ENCODE measurements at places on chromosomes 3 and 15.

- no peak for DNase-seq
Observed at GRCh38 chr3:56914646-56915045, 112.9 kb upstream of the ARHGEF3 start.

DNA sequence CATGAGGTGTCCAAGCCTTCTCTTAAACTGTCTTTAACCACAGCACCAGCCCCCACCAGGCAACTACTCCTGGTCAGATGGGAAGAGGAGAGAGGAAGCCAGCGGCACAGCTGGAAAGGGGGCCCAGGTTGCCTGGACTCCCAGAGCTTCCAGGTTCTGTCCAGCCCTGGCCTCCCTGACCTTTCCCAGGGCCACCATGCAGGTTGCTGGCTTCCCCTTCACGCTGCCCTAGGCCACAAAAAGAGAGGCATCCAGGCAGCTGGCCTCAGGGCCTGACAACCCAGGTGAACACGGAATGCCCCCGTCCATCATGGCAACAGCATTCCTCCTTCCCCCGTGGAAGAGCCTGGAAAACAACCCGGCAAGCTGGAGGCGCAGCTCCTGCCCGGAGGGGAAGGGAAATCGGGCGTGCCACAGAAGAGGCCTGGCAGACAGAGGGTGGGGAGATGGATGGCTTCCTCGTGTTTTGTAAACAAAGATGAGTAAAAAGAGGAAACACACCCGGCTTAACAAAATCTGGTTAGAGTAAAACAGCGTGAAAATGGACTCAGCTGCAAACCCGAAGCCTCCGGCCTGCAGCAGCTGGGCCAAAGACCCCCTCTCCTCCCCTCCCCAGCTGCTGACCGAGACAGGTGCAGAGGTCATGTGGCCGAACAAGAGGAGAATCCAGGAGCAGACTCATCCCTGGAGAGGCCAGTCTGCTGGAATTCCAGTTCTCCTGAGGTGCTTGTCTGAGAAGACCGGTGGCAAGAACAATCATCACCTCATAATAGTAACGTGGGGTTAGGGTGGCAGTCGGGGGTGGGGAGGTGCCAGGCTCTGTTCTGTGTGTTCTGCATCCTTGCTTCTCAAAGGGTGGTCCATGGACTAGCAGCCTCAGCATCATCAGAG lies 15.5 kb downstream of the BMF start:
- DNase-seq: no peak

GRCh38 chr3:30696896-30697295 lies 90.5 kb downstream of the TGFBR2 start:
- peak; percentile 61 for DNase-seq

- DNase-seq: no peak
Observed at GRCh38 chr3:179797192-179797591, 144.4 kb downstream of the USP13 start.

DNA sequence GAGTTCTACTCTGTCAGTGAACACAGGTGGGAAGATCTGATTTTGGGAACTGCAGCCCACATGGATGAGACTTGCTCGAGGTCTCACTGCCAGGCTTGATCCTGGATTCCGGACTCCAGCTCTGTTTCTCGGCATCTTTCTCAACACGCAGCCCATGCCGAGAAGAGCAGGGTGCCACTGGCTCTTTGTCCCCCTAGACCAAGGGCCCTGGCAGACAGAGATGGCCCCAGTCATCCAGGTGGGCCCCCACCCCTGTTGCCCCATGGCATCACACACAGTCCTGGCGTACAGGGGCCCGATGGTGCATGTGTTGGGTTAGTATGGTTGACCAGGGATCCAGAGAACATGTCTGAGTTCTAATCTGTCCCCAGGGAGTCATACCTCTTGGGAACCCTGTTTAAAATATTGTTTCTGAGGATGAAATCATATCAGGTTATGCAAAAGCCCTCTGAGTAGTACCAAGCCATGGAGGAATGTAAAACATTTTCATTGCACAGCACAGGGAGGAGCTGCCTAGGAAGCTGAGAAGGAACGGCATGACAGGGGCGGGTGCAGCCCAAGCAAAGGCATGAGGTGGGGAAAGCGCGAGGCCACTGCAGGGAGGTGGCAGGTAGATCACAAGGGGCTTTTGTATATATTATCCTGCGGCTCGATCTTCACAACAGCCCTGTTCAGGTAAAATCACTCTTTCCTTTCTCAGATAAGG lies 320.6 kb downstream of the UACA start:
- no peak for DNase-seq

DNA sequence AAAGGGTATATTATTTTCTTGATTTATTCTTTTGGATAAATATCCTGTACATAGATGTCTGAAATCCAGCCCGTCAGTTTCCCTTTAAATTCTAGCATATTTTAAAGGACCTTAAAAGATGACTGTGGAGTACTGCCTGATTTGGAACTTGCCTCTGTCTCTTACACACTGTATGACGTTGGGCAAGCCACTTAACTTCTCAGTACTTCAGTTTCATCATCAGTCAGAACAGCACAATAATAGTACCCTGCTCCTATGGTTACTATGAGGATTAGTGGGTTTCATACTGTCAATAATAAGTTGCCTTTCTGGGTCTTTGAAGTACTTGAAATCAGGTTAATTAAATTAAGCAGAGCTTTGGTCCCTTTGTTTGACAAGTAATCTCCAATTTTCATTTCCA lies 374.3 kb downstream of the TIGIT start:
- no peak for DNase-seq

DNA sequence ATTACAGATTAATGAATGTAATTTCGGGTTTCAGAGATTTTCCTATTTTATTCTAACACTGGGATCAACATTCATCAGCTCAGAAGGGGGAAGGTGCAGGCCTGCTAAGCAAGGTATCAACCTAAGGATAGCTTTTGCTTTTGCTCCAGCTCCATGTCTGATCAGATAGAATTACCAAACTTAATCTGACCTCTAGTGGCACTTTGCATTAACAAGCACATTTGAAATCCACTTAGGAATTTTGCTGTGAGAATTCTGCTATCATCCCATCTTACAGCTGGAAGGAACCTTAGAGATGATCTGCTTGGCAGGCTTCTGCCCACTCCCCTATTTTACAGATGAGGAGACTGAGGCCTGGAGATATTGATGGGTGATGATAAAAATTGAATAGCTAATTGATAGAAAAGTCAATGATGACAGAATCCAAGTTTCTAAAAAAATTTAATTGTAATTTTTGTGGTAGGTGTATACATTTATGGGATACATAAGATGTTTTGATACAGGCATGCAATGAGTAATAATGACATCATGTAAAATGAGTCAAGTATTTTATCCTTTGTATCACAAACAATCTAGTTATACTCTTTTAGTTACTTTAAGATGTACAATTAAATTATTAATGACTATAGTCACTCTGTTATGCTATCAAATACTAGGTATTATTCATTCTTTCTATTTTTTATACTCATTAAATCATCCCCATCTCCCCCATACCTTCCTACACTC lies 209.2 kb upstream of the ZPLD1 start:
- DNase-seq: peak; percentile 57

DNA sequence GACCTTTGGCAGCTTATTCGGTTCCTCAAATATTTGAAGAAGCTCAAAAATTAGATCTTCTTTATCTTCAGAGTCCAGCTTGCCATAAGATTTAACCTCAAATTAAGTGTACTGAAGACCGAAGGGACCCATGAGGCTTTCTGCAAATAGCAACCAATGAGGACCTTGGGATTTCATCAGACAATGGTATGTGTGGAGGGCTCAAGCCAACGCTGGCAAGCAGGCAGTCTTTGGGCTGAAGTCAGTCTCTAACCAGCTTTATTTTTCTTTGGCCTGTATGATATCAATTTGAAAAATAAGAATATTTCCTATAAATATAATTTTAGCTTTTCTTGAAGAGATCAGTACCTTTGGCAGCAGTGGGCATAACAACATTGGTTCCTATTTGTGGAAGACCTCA lies 692.7 kb downstream of the MCTP2 start:
- DNase-seq: no peak

DNA sequence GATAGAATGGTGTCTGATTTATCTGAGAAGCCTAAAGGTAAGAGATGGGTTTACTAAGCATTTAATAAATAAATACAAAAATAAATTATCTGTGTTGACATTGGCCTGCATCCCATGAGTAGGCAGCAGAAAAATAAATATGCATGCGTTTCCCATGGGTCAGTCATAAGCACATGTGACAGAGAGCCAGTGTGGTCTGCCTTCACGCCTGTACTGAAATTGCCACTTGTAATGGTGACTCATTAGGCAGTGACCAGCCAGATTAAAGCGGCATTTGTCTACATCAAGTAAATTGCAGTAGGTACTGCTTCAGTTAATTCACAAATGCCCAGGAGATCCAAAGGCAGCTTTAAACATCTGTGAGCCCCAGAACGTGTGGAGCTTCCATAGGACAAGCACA lies 399.6 kb downstream of the NAALADL2 start:
- DNase-seq: no peak

GRCh38 chr3:129004639-129005295 lies 3.7 kb downstream of the EFCC1 start:
- DNase-seq: no peak

DNA sequence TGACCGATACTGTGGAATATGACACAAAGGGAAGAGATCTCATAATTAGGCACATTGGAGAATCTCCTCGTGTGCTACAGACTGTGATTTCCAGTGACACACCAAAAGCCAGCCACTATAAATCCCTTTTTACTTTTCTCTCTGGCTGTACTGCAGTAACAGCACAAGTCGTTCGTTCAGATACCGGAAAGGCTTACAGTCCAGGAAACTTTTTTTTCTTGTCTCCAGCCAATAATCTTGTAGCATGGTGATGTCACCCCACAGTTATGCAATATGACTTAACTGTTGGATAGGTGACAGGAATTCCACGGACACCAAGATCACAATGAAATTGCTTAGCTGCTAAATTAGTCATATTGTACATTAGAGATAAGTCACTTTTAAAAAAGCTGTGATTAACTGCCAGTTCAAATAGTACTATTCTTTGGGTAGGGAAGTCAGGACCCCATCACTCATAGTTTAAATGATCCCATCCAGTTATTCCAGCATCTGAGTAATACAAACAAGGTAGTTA lies 36.3 kb upstream of the TSC22D2 start:
- no peak for DNase-seq

- no peak for DNase-seq
Observed at GRCh38 chr15:93019090-93019489, 69.9 kb downstream of the RGMA start.

GRCh38 chr15:98070137-98070536 lies 109.6 kb downstream of the ARRDC4 start:
- no peak for DNase-seq

GRCh38 chr15:64536244-64536836 lies 76.0 kb downstream of the ZNF609 start:
- no peak for DNase-seq

DNA sequence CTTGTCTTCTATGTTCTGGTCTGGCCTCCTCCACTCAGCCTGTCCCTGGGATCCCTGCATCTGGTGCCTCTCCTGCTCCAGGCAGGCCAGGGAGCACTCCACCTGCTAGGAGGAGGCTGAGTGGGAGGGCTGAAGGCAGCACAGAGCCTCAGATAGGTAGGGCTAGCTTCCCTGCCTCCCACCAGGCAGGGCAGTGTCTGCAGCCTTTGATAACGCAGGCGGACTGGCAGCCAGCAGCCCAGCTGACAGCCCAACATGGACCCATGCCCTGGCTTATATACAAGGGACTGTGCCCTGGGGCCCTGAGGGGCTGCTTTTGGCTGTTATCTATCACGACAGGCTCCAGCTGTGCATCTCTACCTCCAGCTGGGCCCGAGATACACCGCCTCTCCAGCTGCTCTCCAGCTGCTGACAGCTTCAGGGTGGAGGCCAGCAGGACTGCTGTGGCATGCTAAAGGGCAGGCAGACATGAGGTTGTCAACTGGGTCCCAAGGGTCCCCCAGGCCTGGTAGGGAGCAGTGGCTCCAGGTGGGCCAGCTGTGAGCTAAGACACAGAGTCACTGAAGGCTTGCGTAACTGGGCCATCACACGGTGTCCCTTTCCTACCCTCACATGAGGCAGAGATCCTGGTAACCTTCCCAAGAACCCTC lies 5.2 kb upstream of the CLK3 start:
- no peak for DNase-seq

GRCh38 chr3:23567917-23568316 lies 237.8 kb upstream of the UBE2E1 start:
- DNase-seq: no peak

Measured in putamen (tissue), 1 donor.